ENCODE measurements at places on chromosomes 16 and 17. TPM values are rescaled to one million over a fixed set of nuclear protein-coding genes. Genes with fewer than 3 reads are reported as not detected.

Gene CALB2
- total RNA-seq: not detected

Gene CPHXL2
- total RNA-seq: not detected

Gene KRT27
- not detected for total RNA-seq

Gene SLC35G6
- not detected for total RNA-seq

Gene GPR142
- not detected for total RNA-seq

Gene OR1D5
- total RNA-seq: not detected

Gene WSB1
- 519 TPM for total RNA-seq

Gene FKBP10
- 134 TPM for total RNA-seq

Gene GRB7
- total RNA-seq: 0.09 TPM

Gene ADAP2
- total RNA-seq: 0.43 TPM

Gene NPIPB2
- total RNA-seq: 1.5 TPM

Gene ASGR1
- 28.8 TPM for total RNA-seq

Gene RAMP2
- 15.6 TPM for total RNA-seq

Gene PPY
- not detected for total RNA-seq

Gene CXCL16
- total RNA-seq: 0.54 TPM

Gene TSPAN10
- 0.43 TPM for total RNA-seq

Gene KCNG4
- not detected for total RNA-seq

Gene APOH
- total RNA-seq: not detected

Gene ZNF174
- 5.1 TPM for total RNA-seq

Gene TMEM235
- total RNA-seq: 2.2 TPM

Gene LRRC46
- total RNA-seq: not detected

Gene TMEM114
- total RNA-seq: not detected

Gene CETP
- 41.9 TPM for total RNA-seq

Gene TPPP3
- 0.11 TPM for total RNA-seq

Gene PRCD
- 0.54 TPM for total RNA-seq

Gene MPO
- not detected for total RNA-seq

Gene GPRC5B
- total RNA-seq: 37.6 TPM

Gene GLIS2
- 0.43 TPM for total RNA-seq

Gene CHAD
- total RNA-seq: not detected

Gene KRT40
- total RNA-seq: not detected

Gene IL4R
- total RNA-seq: 13.3 TPM

Gene CRYM
- total RNA-seq: not detected

Gene RDM1
- total RNA-seq: 0.22 TPM

Gene GPR139
- not detected for total RNA-seq

Gene ZPBP2
- not detected for total RNA-seq

Gene PLXDC1
- total RNA-seq: not detected

Gene GP2
- total RNA-seq: not detected

Gene TNP2
- total RNA-seq: not detected

Gene CPNE2
- total RNA-seq: 55.0 TPM

Gene SEPTIN1
- total RNA-seq: not detected

Gene LRRC36
- total RNA-seq: not detected

Gene KRT33B
- total RNA-seq: not detected
